ENCODE measurements at places on chromosomes 5 and 9.

GRCh38 chr9:115743709-115744605 is 409.6 kb upstream of the PAPPA start:
- DNase-seq: no peak

- no peak for DNase-seq
Observed at GRCh38 chr5:177366528-177367322, 9.0 kb downstream of the RGS14 start.

DNA sequence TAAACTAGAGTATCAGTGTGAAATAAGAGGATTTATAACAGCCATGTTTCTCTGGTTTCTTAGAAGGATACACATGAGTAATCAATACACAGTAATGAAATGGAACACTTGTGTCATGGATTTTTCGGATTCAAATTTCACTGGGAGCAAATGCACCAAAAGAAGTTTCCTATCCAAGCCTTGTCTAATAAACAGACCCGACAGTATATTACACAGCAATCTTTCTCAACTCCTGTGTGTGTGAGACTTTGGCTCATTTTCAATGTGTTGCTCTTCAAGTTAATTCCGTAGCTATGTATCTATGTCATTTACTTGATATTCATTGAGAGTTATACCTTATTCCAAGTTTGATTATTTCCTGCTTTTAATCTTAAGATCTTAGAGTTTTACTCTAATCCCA is 930.2 kb downstream of the MAT2B start:
- DNase-seq: no peak

DNA sequence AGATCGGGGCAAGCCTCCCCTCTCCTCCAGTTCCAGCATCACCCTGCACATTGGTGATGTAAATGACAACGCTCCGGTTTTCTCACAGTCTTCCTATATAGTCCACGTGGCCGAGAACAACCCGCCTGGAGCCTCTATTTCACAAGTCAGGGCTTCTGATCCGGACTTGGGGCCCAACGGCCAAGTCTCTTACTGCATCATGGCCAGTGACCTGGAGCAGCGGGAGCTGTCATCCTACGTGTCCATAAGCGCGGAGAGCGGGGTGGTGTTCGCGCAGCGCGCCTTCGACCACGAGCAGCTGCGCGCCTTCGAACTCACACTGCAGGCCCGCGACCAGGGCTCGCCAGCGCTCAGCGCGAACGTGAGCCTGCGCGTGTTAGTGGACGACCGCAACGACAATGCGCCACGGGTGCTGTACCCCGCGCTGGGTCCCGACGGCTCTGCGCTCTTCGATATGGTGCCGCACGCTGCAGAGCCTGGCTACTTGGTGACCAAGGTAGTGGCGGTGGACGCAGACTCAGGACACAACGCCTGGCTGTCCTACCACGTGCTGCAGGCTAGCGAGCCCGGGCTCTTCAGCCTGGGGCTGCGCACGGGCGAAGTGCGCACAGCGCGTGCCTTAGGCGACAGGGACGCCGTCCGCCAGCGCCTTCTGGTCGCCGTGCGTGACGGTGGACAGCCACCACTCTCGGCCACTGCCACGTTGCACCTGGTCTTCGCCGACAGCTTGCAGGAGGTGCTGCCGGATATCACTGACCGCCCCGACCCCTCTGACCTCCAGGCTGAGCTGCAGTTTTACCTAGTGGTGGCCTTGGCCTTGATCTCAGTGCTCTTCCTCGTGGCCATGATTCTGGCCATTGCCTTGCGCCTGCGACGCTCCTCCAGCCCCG is 1.9 kb downstream of the PCDHGB4 start:
- DNase-seq: no peak

DNA sequence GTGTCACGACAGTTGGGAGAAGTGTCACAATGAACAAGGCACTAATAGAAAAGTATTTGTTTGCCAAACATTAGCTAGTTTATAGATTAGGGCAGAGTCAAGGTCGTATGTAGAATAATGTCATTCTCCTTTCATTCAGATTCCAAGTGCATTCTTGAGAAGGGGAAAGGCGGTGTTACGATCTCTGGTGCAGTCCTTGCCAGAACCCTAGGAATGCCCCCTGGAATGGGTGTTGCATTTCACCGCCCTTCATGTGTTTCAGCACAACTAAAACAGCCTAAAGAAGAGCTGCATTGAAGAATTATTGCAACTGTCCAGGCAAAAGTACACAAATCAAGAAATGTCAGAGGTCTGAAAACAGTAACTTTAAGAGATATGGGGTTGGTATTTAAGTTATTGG is 721.0 kb upstream of the WWC1 start:
- DNase-seq: no peak

DNA sequence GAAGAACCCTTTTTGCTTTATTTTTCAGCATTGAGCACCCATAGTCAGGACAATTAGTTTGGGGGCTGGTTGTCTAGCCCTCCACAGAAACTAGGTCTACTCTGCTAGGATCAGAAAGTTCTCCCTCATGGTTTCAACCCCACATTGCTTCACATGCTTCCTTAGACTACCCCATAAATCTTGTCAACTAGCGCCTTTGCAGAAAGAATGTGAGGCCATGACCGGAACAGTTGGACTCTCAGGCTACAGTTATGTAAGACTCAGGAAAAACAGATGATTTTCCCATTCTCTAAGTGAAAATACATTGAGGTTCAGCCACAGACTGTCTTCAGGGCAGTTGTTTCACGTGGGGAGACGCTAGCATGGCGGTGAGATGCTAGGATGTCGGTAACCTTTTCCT is 255.6 kb downstream of the NR3C1 start:
- DNase-seq: no peak

DNA sequence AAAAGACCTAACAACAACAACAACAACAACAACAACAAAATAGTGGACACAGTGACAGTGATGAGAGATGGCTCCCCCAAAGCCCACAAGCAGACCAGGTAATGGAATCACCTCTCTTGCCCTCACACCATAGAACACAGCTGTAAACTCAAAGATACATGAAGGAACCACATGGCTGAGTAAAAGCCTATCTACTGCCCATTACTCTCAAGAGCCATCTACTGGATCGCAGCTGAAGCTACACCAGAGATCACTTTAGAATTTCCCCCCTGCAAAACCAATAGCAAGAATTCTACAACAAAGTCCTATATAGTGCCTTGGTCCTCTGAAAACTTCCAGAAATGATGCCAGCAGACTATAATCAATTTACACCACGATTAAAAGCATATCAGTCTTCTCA is 1537.6 kb upstream of the CDH9 start:
- no peak for DNase-seq

- no peak for DNase-seq
Observed at GRCh38 chr5:65721050-65721719, 724 bp downstream of the SGTB start.

DNA sequence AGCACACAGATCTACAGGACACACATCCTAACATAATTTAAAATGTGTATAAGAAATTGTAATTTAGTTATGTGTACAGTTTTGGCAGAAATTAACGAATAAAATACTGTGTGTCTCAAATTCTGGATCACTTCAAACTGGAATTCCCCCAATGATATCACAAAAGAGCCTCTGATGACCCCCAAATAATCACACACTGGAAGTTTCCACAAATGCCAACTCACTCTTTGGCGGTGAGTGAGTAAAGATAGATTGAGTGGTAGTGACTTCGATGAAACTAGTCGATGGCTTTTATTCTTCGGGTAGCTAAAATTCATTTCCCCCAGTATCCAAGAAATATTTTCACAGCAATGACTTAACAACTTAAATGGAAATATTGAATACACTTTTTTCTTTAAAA is 2.2 kb downstream of the ZNF366 start:
- DNase-seq: no peak

DNA sequence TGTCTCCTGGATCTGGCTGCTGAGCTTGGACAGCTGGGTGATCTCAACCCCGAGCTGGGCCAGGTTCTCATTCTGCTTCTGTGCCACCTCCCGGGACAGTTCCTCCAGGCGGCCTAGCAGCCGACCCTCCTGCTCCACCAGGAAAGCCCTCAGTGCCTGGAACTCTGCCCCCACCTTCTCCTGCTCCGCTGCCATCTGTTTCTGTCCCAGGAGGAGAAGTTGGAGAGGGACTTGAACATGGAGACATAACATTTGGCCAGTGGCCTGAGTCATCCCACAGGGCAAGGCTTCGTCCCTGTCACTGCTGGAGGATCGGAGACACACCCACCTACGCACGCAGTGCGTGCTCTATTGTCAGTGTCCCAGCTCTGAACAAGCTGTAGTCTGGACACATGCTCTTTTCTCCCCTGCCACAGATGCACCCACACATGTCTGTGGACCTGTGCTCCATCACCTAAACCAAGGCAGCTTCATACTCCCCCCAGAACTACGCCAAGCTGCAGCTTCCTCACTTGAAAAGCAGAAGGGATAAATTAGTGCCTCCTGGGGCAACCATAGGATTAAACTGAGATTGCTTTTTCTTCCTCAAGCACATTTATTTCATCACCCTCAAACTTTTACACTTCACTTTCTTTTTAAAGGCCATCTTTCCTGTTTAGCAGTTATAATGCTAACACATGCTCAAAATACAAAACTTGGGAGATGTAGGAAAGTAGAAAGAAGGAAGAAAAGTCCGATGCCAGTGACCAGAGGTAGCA is 4.9 kb downstream of the TRIM7 start:
- no peak for DNase-seq

- DNase-seq: no peak
Observed at GRCh38 chr5:168370831-168371230, 79.4 kb downstream of the WWC1 start.

DNA sequence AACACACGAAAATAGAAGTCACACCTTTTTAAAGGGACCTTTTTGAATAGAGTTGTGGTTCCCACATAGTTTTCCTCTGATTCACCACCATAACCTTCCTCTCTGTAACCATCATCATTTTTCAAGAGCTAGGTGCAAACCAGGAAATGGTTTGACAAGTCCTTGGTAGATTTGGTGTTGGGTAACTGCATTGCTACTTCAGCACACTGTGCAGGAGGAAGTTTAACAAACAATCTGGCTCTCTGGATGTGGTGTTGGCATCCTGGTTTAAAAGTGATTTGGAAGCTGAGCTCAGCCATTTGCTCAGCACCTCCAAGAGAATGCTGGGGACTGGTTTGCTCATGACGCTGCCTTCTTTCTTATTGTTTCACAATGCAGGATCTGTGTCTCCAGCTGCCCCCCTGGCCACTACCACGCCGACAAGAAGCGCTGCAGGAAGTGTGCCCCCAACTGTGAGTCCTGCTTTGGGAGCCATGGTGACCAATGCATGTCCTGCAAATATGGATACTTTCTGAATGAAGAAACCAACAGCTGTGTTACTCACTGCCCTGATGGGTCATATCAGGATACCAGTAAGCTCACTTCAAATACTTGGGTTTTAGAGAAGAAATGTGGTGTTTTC is 213.1 kb downstream of the RFK start:
- no peak for DNase-seq

All from activated CD8-positive, alpha-beta memory T cell treated with anti-CD3 and anti-CD28 coated beads for 1 hour (primary cell).